ENCODE measurements at places on chromosomes 16 and 17.
A peak's percentile ranks its signal among the peaks of the same experiment; 100 is the strongest.

- DNase-seq: peak; percentile 75
Observed at GRCh38 chr16:83899272-83899897, 470 bp downstream of the MLYCD start.

DNA sequence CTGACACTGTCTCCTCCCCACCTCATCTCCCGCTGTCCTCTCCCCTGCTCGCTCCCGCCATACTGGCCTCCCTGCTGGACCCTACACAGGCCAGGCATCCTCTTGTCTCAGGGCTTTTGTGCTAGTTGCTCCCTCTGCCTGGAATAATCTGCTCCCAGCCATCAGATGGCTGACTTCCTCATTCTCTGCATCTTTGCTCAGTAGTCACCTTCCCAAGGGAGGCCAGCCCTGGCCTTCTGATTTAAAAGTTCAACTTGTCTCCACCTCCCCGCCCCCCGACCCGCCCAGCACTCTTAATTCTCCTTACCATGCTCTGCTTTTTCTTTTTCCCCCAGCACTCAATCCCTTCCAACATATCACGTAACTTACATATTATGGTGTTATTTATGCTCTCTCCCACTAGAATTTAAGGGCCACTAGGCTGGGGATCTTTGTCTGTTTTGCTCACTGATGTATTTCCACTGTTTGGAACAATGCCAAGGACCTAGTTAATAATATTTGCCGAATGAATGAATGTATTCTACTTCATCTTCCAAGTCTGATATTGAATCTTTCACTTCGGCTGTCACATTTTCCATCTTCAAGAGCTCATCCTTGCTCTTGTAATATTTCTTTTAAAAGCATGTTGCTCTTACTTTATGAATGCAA lies 178.3 kb downstream of the CDK5R1 start:
- DNase-seq: no peak

- DNase-seq: no peak
Observed at GRCh38 chr16:19528666-19529065, 4.9 kb downstream of the CCP110 start.

DNA sequence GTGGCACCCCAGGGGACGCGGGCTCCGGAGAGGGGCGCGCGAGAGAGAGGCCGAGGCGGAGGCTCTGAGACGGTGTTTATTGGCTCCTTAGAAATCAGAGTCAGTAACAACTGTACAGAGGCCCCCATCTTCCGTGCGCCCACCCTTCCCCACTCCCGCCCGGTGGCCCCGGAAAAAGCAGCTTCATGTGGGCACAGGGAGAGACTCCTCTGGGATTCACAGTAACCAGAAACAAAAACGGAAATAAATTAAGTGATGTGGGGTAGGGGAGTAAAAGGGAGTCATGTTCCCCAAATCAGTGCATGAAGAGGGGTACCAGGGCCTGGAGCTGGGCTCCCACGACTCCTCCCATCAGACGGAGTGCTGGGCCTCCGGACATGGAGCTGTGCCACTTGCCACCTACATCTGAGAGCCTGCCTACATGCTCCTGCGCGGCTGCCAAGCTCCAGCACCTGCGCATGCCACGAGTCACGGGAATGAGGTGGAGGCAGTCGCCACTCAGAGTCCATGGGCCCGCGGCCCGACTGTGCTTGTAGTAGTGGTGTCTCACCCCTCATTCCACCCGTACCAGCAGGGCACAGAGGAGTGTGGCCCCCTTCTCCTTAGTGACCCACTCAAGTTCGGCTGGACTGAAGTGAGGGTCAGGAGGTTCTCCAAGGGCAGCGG lies 543 bp upstream of the GPS2 start:
- DNase-seq: no peak

DNA sequence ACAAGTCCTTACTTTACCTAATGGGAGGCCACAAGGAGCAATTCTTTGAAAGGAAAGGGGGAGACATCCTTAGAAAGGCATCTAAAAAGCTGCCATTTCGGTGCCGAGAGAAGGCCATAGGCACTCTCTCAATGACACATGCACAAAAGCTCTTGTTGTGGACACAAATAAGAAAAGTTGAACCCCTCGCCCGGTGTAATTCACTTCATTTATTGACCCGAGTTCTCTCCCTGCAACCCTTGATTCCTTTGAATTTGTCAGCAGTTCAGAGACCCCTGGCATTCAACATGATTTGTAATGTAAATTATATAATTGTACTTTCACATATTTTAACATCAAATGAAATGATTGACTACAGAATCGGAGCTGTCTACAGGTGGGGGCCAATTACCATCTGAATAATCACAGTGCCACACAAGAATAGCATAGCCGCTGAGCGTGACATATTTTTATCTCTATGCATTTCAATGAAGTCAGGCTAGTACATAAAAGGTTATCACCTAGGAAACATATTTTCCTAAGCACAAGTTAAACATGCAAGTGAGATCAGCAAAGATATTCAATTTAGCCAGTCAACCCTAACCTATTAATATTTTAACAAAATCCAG lies 66.7 kb downstream of the IRX6 start:
- DNase-seq: no peak

- DNase-seq: peak; percentile 35
Observed at GRCh38 chr17:80101946-80102663, 724 bp downstream of the GAA start.

GRCh38 chr17:213286-214105 lies 32.0 kb upstream of the DOC2B start:
- no peak for DNase-seq

- no peak for DNase-seq
Observed at GRCh38 chr17:71703701-71704100, 417.1 kb upstream of the SOX9 start.

DNA sequence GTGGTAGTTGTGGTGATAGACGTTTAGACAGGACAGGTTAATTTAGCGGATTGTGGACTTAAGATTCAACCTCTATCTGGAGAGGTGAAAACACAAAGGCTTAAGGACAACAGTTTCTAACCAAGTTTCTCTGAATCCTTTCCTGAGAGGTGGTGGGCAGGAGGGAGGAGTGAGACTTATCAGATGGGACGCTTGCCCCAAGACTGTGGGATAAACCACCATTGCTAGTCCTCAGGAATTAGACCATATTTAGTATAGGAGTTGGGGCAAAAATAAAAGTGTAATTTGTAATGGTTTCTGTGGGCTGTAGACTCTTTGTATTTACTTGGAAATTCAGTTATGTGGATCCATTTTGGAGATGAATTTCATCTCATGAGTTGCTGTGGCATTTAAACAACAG lies 6.6 kb downstream of the PDP2 start:
- peak; percentile 16 for DNase-seq

DNA sequence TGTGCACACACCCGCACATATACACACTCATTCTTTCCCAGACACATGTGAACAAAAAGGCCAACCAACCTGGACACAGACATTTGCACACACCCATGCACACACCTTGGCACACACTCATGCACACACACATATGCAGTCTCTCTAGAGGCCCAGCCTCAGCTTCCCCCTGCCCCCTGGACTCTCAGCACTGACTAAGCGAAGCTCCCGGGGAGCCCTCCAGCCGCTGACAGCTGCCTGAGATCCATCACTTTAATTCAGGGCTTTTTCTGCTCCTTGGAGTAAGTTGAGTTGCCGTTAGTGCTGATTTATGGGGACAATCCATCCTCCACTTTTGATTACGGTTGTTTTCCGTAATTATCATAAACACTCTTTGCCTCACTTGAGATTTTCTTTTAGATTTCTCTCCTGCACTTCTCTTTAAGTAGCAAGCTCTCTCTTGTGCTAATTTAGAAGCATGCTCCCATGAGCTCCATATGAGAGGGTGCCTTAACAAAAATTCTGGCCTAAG lies 158.6 kb upstream of the CDC42EP4 start:
- DNase-seq: no peak

DNA sequence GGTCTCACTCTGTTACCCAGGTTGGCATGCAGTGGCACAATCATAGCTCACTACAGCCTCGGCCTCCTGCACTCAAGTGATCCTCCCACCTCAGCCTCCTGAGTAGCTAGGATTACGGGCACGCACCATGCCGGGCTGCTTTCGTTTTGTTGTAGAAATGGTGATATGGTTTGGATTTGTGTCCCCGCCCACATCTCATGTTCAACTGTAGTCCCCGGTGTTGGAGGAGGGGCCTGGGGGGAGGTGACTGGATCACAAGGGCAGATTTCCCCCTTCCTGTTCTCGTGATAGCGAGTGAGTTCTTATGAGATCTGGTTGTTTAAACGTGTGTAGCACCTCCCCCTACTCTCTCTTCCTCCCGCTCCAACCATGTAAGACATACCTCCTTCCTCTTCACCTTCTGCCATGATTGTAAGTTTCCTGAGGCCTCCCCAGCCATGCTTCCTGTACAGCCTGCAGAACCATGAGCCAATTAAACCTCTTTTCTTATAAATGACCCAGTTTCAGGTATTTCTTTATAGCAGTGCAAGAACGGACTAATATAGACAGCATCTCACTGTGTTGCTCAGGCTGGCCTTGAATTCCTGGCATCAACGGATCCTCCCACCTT lies 6.0 kb downstream of the PDZD9 start:
- no peak for DNase-seq

- peak; percentile 39 for DNase-seq
Observed at GRCh38 chr16:55471448-55472097, 7.4 kb upstream of the MMP2 start.

GRCh38 chr17:42347606-42348005 lies 40.6 kb downstream of the STAT3 start:
- no peak for DNase-seq

DNA sequence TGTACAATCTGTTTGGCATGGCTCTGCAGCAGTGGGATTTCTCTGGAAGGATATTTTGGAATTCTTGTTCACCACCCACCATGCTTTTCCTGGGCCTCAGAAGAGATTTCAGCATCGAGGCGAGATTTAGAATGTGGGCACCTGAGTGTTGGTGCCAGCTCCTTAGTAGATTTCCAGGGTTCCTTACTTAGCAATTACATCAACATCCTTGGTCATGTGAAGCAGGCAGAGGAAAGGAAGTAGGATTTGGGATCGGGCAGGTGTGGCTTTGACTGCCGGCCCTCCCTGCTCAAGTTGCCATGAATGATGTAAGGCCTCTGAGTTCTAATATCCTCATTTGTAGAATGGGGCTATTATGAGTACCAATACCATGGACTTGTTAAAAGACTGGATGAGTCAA lies 13.1 kb upstream of the RBFOX1 start:
- DNase-seq: no peak

- DNase-seq: no peak
Observed at GRCh38 chr17:80869481-80870145, 122.0 kb upstream of the CHMP6 start.

- DNase-seq: no peak
Observed at GRCh38 chr17:78498848-78499247, 78.3 kb downstream of the DNAH17 start.

DNA sequence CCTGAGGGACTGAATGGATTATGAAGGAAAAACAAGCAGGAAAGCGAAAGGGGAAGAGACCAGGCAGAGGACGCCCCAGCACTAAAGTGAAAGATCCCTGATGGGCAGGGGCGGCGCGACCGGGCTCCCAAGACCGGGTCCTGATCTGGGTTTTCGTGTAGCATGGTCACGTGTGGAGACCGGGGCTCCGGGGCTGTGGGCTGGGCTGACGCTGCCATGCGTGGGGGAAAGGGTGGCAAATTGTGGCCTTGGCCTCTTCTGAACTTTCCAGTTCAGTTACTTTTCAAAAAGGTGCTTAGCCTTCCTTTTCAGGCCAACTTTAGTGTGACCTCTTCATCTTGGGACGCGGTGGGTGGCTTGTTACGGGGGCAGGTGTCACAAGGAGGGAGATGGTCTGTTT lies 57.5 kb downstream of the METRNL start:
- DNase-seq: no peak

DNA sequence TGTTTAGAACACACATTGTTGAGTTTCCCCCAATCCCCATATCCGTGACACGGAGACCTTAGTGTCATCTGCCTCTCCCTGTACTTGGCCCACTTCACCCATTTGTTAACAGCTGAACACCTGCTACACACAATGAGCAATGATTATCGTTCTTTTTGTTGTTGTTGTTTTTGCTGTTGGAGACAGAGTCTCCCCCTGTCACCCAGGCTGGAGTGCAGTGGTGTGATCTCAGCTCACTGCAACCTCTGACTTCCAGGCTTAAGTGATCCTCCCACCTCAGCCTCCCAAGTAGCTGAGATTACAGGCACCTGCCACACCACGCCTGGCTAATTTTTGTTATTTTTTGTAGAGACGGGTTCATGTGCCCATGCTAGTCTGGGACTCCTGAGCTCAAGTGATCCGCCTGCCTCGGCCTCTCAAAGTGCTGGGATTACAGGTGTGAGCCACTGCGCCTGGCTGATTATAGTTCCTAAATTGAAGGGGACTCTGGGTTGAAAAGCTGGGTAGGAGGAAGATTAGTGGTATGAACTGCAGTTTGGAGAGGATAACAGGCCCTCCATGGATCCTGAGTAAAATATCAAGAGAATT lies 21.6 kb downstream of the NDE1 start:
- no peak for DNase-seq

- no peak for DNase-seq
Observed at GRCh38 chr17:37555386-37555785, 53.8 kb downstream of the SYNRG start.

DNA sequence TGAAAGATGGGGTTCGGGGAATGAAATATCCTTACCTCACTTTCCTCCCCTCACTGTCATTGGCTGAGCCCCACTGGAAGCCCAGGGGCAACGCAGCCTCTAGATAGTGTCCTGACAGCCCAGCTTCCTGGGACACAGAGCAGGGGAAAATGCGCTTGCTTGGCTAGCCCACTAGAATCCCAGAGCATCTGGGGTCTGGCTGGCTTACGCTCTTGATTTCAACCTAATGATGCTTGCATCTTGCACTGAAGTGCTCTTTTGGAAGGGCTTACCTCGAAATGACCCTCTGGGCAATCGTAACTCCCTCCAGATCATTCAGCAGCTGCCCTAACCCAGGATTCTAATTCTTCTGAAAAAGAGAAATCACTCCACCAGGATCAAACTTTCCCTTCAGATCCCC lies 147.6 kb downstream of the SOX9 start:
- no peak for DNase-seq

DNA sequence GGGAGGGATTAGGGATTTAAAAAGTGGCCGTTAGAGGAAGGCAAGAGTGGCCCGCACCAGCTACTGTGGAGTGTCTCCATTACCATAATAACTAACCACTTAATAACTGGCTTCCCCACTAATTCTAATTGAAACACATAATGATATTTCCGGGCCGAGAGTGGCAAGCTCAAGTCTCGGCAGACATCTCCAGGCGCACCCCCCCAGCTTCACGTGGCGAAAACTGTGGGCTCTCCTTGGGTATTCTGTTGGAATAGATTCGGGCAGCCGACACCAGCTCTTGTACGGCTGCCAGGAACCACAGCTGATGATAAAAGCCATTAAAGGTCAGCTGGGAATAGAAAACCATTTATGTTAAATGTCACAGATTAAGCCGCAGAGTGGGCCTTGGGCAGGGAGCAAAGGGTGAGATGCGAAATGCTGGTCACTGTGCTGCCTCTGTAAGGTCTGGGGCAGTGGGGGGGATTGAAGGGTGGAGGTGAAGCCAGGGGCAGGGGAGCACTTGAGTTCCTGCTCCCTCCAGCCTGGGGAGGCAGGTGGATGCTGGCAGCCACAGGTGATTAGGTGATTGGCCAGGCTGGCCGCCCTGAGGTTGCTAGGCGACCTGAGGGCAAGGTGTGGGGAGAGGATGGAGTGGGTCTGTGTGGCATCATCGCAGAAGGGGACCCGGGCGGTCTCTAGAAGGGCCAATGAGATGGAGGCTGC lies 115.6 kb upstream of the SDK2 start:
- no peak for DNase-seq

GRCh38 chr17:57518587-57519581 lies 226.2 kb downstream of the CCDC182 start:
- DNase-seq: no peak

Data from endothelial cell of umbilical vein (primary cell).